ENCODE measurements at places on chromosomes 6 and 20.

GRCh38 chr6:73263570-73263909 lies 544 bp upstream of the KHDC1 start:
- DNase-seq: no peak

DNA sequence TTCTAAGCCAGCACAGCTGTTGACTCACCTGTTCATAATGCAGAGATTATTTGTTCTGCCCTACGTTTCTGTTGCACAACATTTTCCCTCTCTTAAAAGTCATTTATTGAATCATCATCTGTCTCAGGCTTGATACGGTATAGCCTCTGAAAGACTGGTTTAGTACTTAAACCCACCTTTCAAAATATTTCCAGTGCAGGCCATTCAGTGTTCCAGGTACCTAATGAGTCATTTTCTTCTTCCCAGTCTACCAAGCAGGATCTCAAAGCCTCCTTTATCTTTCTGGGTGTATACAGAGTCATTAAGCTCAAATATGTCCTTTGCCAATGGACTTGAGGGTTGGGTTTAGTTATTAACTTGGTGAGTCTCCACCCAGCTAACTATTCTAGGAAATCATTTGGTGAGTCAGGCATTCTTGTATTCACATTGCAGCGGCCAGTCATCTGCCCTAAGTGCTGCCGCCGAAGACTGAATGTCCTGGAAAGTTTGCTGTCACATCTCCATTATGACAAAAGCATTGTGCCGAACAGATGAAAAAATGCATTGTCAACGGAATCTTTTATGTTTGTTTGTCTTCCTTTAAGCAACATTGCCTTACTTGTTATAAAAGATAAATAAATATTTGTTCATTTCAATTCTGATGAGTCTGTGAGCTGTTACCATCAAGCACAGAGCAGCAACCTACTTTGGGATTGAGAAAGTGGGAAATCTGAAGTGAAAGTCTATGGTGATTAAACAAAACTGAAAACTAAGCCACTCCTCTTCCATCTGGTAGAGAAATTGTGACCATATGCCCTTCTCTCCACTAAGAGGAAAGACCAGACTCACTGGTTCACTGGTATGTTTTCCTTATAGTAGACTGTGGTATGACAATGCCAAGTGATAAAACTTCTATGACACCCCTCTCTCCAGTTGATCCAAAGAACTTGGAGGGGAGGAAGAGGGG lies 14.3 kb upstream of the FAM135A start:
- DNase-seq: no peak

- no peak for DNase-seq
These were observed 34.5 kb downstream of the PLCG1 start for GRCh38 chr20:41171736-41172295.

GRCh38 chr20:57291003-57291402 lies 24.6 kb upstream of the BMP7 start:
- DNase-seq: no peak

- DNase-seq: no peak
These were observed 1.5 kb downstream of the SOX18 start for GRCh38 chr20:64047968-64048401.

- DNase-seq: no peak
These were observed 262.6 kb upstream of the PRND start for GRCh38 chr20:4459081-4459480.

GRCh38 chr6:43759907-43760206 lies 10.2 kb upstream of the VEGFA start:
- DNase-seq: no peak

DNA sequence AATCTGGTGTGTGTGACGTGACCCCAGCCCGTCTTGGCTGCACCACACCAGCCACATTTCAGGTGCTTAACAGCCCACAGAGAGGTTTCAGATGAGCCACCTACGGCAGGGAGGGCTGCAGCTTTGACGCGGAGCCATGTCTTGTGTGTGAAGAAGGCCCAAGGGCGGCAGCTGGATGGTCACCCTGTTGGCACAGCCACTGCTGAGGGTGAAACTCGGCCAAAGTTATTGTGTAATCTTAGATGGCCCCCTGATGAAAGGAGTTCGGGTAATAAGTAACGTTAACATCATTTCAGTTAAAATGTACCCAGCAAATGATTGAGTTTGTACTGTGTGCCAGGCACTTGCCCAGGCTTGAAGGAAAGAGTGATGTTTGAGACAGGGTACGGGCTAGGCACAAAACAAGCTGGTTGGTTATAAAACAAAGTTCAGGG lies 97.2 kb downstream of the SSR1 start:
- no peak for DNase-seq

GRCh38 chr6:2471472-2471871 lies 226.1 kb upstream of the GMDS start:
- DNase-seq: no peak

DNA sequence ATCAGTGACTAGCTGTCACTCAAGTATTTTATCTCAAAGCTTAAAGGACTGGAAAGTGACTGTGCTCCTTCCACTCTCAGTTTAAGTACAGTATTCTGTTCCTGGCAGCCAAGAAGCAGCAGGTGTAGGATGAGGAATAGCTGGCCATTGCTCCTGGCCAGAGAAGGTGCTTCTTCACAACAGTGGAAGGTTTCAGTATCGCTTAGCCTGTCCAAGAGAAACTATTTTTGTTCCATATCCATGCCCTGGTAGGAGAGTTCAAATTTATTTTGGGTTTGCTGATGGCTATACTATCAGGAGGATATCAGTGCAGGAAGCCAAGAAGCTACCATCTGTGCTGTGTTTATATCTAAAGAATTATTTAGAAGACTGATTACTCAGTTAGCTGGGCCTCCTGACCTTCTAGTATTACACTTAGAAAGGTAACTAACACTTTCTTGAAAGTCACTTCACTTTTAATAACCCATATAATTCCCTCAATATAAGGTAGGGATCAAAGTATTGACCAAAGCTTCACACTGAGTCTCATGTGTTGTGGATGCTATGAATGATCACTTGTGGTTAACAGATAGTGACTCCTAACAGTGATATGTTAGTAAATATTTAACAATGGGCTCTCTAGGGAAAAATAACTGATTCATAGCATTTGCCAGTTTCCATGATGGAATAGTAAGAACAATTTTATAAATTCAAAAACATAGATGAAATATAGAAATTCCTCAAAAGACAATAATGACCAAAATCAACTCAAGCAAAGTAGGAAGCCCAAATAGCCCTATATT lies 99.9 kb downstream of the AIG1 start:
- no peak for DNase-seq

GRCh38 chr20:53579266-53579580 lies 14.4 kb downstream of the ZNF217 start:
- DNase-seq: no peak

GRCh38 chr6:77440206-77440976 lies 22.9 kb downstream of the HTR1B start:
- DNase-seq: no peak

DNA sequence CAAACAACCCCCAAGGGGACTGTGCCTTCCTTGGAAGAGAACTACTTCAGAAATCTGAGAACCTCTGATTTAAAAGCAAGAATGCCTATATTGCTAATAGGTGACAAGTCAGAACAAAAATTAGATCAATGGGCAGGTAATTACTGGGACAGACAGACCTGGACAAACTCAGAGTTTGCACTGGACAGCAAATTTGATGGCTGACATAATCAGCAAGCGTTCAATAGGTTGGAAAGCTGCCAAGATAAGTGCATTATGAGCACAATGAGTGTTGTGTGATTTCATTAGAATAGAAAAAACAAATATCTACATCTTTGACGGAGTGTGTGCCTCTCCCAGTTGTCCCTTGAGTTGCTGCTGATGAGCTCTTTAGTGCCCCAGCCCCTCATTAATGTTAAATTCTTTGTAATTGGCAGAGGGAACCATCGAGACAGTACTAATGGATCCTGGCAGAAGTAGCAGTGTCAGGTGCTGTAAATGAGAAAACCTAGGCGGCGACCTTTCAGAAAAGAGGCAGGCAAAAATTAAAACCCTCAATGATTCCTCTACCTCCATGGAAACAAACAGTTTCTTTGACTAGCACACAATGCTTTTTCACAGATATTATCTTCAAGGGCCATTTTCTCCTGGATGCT lies 116.5 kb upstream of the COL21A1 start:
- DNase-seq: no peak

DNA sequence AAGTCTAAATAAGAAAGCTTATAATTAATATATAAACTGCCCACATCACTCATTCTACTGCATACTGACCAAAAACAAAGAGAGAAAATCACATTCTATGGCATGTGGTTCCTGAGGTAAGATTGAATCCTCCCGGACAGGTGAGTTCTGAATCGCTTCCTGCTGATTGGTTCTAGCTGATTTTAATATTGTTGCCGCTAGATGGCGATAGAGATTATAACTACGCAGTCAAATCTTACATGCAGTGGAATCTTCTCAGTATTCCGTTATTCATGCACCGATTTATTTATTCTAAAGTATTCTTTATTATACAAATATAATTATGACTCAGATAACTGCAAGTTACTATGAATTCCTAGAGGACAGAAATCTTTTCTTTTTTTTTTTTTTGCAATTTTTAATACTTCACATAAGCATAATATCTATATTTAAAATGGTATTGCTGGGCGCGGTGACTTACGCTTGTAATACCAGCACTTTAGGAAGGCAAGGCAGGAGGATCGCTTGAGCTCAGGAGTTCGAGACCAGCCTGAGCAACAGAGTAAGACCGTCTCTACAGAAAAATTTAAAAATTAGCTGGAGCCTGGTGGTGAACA lies 24.2 kb upstream of the TMX4 start:
- peak; percentile 9 for DNase-seq

- no peak for DNase-seq
These were observed 227.3 kb downstream of the ERMARD start for GRCh38 chr6:169978615-169979161.

Measured in fibroblast of skin of left quadriceps (primary cell).